ENCODE measurements at places on chromosomes 7 and 10.

DNA sequence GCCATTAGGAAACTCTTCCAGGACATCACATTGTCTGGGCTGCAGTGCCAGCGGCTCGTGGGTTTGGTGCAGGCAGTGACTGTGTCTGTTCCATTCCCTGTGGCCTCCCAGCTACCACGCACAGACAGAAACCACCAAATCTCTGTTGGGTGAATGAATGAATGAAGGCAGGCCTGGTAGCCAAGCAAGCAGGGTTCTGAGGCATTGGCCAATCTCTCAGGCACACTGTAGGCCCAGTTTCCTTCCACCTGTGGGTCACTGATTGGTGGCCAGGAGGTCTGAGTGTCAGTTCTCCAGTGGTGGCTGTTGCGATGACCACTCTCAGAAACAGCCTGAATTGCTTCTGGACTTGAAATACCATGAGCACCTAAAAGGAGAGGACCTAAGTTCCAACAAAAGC lies 59.4 kb upstream of the CTBP2 start:
- no peak for DNase-seq

DNA sequence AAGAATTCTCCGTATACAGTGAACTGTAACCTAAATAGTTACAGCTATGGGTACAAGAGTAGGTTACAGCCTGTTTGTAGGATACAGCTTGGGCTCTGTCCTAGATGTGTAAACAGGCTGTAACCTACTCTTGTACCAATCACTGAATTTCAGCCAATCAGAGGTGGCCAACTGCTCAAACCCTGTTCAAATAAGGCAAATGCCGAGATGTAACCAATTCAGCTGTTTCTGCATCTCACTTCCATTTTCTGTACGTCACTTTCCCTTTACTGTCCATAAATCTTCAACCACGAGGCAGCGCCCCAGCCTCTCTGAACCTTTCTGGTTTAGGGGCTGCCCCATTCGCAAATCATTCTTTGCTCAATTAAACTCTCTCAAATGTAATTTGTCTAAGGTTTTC lies 8.3 kb upstream of the MMP21 start:
- DNase-seq, result peak; percentile 8

DNA sequence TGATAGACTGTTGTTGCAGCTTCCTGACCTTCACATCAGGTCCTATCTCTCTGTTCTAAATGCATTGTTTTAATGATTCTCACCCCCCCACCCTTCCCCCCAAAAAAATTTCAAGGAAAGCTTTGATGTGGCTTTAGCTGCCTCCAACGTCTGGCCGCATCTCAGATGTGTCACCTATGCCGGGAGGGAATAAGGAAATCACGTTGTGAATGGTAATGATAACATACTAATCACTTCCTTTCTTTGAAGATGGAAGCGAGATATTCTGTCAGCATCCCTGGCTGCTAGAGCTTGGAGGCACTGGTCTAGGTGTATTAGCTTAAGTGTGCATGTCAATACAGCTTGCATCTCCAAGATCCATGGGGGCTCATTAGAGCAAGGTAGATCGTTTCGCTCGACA lies 89.6 kb downstream of the VTI1A start:
- DNase-seq, result no peak

DNA sequence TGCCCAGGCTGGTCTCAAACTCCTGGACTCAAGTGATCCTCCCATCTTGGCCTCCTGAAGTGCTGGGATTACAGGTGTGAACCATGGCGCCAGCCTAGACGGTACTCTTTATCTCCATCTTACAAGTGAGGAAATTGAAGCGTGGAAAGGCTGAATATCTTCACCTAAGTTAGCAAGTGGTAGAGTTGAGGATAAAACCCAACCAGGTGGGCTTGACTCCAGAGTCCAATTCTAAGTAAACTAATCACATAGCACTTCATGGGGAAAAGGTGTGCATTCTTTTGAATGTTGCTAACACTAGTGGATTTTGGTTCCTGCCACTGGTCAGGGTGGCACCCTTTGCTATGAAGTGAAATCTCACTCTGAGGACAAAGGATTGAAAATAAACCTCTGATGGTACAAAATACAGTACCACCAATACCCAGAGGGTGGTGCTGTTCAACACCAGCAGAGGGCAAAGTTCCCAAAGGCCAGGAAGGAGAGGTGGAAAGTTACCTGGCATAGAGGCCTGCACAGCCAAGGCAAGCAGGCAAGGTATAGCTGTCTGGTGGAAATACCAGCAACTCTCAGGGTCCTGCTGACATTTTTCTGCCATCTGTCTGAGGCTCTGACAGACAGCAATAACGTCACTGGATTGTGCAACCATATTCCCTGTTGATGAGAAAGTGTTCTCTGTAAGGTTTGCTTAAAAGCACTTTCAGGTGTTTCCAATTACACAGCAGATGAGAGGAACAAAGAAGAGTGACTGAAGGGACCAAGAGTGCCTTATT lies 17.6 kb downstream of the ZDHHC16 start:
- peak; percentile 42 for DNase-seq

GRCh38 chr7:73847941-73848723 lies 5.8 kb upstream of the METTL27 start:
- no peak for DNase-seq

- no peak for DNase-seq
These were observed 19.7 kb downstream of the AQP1 start for GRCh38 chr7:30931161-30931928.

- DNase-seq, result peak; percentile 76
These were observed 64.0 kb upstream of the KLF6 start for GRCh38 chr10:3848775-3849635.

DNA sequence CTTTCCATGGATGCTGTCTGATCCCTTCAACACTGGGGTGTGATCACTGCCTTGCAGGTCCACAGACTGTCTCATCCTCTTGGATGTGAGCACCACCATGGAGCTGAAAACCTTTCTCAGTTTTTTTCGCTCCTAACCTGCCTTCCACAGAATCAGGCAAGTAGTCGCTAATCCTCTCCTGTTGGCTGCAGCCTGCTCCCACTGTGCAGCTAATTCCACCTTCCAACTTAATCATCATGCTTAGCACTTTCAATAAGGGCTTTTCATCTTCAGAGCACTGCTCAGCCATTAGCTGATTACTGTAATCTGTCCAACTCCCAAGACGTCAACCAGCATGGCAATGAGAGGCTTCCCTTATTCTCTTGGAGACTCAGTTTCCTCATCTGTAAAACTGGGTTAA lies 15.1 kb upstream of the CDH23 start:
- DNase-seq, result no peak

- DNase-seq, result no peak
These were observed 195.5 kb upstream of the PHYHIPL start for GRCh38 chr10:58980826-58981415.

- no peak for DNase-seq
These were observed 16.8 kb upstream of the GDF10 start for GRCh38 chr10:47283101-47283630.

DNA sequence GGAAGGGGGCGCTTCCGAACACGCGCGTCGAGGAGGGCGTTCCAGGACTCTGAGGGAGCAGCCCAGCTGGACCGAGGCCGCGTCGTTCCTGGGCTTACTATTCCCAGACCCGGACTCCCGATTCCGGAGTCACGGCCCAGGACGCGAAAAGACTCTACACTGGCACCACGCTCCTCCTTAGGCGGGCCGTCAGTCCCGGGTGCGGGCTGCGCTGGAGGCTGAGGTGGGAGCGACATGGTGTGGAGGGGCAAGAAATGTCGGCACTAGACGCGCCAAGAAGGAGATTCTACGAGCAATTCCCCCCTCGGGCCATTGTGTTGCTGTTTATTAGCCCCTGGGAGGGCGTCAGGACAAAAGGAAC lies 584 bp upstream of the RUNDC3B start:
- DNase-seq, result no peak

GRCh38 chr7:135756191-135756590 lies 7.6 kb upstream of the FAM180A start:
- DNase-seq, result no peak

Data from suppressor macrophage treated with lipopolysaccharide for 4 hours (primary cell).